ENCODE measurements at places on chromosomes 3 and 15.

- no peak for DNase-seq
These were observed 97.8 kb downstream of the AQP9 start for GRCh38 chr15:58235961-58236360.

- no peak for DNase-seq
These were observed 39.1 kb upstream of the DNAJC13 start for GRCh38 chr3:132378048-132378762.

DNA sequence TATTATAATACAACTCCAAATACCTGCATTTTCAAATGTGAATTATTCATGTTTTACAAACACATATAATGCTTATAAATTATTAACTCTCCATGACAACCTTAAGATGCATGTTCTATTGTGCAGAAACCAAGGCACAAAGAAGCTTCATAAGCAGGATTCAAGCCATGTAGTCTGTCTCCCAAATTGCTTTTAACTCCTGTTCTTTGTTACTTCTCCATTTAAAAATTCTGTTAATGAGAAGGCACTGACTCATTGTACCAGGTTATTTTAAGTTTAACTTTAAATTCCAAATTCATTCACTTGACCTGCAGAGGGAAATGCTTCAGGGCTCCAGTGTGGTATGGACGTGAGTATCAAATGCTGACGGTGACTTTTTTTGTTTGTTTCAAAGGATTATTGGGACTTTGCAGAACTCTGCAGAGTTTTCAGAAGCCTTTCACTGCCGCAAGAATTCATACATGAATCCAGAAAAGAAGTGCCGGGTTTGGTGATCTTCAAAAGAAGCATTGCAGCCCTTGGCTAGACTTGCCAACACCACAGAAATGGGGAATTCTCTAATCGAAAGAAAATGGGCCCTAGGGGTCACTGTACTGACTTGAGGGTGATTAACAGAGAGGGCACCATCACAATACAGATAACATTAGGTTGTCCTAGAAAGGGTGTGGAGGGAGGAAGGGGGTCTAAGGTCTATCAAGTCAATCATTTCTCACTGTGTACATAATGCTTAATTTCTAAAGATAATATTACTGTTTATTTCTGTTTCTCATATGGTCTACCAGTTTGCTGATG, 100.0 kb downstream of the MME start:
- no peak for DNase-seq

DNA sequence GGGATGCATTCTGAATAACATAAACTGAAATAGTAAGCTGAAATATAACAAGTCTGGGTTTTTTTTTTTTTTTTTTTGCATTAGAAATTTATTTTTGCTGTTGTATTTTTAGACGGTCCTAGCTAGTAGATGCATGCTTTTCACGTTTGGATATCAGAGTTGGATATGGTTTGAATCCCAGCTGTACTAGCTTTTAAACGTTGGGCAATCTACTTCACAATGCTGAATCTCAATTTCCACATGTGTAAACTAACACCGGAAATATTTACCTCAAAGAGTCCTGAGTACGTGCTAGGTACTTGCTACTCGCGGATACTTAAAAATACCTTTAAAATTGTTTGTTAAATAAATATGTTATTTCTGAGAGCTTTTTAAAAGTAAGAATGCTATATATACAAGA, 139.8 kb downstream of the BBX start:
- no peak for DNase-seq

DNA sequence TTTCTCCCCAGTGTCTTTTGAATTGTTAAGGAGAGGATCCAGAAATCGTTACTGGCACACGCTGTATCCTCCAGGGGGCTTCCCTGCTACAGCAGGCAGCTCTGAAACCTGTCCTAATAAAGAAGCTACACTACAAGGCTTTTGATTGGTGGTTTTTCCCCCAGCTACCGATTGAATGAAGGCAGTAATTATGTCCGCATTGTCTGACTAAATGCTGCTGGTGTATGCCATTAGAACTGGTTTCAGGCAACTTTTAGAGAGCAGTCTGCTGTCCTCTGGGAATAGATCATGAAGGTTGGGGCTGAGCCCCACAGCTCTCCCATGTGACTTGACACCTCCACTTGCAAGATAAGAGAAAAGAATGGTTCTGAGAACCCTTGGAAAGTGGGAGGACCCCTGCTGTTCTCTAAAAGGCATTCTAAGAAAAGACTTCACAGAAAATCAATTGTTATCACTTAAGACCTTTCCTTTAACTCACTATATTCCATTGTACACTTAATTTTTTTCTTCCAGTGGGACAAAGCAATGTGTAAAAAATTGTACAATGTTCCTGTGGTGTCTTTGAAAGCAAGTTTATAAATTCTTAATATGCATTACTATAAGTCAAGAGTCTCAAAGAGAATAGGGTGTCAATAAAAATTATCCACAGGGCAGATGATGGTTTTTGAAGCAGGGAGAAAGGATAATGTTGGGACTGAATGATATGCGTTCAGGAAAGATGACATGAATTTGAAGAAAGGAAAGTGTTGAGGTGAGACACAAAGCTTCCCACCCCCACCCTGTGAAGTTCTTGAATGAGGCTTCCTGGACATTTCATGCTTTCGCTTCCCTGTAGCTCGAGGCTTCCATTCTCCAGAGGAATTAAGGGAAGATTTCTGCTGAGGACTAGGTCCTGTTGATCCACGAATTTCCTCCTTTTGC, 53.0 kb upstream of the DAZL start:
- DNase-seq = no peak

GRCh38 chr3:30123224-30123623, 483.2 kb upstream of the TGFBR2 start:
- DNase-seq = no peak

DNA sequence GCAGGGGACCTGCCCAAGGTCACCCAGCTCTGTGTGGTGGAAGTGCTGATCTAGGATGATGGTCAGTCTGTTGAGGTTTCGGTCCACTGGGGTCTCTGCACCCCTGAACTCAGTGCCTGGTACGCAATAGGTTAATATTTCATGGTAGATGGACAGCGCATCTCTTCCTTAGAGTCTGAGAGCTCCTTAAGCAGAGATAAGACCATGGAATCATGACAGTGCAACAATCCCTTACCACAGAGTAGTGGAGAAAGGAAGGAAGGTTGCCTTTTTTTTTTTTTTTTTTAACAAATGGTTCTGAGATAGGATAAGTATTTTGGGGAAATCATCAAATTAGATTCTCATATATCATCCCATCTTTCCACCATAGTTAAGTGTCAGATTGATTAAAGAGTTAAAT, 79.8 kb upstream of the SLC6A1 start:
- DNase-seq = no peak

DNA sequence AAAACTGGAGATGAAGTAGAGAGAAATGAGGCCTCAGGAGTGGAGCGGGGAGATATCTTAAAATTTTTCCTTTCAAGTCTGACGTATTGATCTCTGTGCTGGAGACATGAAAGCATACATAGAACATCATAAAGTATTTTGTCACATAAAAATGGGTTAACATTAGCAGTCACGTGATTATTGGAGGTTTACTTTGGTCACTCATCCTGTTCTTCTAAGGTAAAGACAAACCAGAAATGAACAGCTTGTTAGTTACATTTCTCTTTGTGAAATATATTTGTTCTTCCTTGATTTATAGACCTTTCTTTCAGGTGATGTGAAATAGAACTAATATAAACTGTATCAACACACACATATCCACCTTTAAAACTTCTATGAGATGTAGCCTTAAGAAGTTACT, 324.1 kb downstream of the SQOR start:
- no peak for DNase-seq

DNA sequence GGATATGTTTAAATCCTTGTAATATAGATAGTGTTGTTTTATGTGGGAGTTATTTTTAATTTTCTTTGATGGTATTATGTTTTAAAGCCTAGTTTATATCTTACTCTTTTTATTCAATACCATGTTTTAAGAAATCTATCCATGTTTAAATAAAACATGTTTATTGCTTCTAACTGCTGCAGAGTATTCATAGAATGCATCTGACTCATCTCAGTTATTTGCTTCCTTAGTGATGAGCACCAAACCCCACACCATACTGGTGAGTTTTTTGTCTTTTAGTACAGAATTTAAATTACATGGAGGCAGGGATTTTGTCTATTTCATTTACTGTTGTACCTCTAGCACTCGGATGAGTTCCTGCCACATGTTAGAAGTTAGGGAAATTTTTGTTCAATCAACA, 209.2 kb downstream of the NSUN3 start:
- no peak for DNase-seq

- DNase-seq = no peak
These were observed 1.9 kb upstream of the RMDN3 start for GRCh38 chr15:40756938-40757337.

GRCh38 chr15:66429546-66429945, 42.8 kb downstream of the MAP2K1 start:
- DNase-seq = no peak

DNA sequence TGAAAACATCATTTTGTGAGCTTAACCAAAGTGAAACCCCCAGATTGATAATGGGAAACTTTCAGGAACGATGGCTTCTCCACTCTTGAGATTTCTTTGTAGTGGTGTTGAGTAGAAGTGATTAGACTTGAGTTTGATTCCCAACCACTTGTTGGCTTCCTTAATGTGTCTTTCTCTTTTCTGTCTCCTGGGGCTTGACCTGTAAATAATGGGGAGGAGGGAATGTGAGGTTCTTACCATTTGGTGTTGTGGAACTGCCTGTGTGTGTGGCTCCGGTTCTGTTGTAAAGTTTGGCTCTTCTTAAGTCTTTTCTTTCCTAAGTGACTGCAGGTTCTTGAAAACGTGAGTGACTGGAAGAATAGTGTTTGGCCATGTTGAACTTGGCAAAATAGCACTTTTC, 2.7 kb downstream of the CDV3 start:
- DNase-seq = no peak

DNA sequence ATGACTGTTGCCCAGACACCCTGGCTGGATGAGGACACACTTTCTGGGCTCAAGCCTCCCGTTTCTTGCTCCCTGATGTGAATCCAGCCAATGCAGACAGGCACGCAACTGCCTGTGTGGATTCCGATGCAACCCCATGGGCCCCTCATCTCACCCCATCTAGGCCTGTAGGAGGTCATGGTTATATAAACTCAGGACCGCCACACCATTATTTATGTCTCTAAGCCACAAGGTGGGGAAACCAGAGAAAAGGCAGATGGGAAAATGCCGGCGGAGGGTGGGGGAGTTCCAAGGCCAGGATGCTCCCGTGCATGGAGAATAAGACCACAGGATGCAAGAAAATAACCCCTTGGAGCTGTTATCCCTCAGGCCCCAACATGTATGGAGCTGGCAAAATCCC, 2.0 kb downstream of the MESP1 start:
- no peak for DNase-seq

- DNase-seq = no peak
These were observed 231.1 kb upstream of the COL8A1 start for GRCh38 chr3:99407257-99407656.

GRCh38 chr3:71987828-71988227, 202.9 kb upstream of the PROK2 start:
- no peak for DNase-seq

DNA sequence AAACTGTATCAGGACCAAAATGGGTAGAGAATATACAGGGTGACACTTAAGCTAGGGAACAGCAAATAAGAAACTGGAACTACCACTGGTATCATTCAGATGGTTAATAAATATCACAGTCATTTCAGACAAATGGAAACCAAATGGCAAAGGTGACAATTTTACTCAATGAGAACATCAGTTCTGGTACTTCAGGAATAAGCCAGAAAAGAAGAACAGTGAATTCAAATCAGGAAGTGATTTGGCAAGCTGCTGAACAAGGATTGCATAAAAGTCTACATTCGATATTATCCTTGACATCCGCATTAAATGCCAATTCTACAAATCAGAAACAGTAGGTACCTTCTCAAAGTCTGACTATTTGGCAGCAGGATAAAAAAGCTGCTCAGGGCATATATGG, 23.5 kb upstream of the STIMATE start:
- DNase-seq = no peak

DNA sequence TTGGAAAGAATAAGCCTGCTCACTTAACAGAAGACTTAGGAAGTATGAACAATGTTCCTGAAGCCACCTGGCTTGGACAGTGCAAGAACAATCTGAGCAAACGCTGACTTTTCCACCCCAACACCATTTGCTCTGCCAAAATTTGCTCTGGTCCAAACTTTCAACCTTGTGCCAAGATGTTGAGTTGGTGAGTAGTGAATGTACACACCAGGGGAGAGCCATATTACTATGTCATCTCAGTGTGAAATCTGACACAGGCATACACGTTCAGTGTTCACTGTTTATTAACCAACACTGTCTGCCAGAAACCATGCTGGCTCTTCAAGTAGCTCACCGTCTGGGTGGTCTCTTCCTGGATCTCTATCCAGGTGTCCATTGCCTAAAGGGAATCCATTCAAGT, 152.9 kb upstream of the LPP start:
- no peak for DNase-seq

- DNase-seq = no peak
These were observed 101.7 kb upstream of the COL8A1 start for GRCh38 chr3:99536555-99537314.

DNA sequence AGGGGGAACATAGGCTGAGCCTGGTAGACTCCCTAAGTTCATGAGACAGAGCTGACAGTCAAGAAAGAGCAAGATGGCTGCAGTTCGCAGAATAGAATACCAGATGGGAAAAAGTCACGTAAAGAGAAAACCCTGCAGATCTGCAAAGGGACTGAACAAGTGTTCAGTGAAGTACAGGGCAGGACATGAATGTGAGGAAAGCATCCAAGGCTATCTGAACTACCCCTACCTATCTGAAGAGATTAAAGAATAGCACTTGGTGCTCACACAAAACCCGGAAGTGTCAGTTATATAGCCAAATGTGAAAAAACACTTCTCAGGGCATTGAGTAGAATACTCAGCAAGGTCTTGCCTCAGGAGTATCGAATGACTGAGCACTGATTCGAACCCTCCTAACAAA, 44.0 kb downstream of the GOLGB1 start:
- no peak for DNase-seq

- DNase-seq = no peak
These were observed 40.1 kb downstream of the FAN1 start for GRCh38 chr15:30943654-30944335.

- no peak for DNase-seq
These were observed 36.1 kb upstream of the CRTC3 start for GRCh38 chr15:90493647-90494046.

- no peak for DNase-seq
These were observed 64.5 kb downstream of the THBS1 start for GRCh38 chr15:39645138-39645975.

GRCh38 chr3:196287090-196287439, 461 bp downstream of the PCYT1A start:
- DNase-seq = no peak

DNA sequence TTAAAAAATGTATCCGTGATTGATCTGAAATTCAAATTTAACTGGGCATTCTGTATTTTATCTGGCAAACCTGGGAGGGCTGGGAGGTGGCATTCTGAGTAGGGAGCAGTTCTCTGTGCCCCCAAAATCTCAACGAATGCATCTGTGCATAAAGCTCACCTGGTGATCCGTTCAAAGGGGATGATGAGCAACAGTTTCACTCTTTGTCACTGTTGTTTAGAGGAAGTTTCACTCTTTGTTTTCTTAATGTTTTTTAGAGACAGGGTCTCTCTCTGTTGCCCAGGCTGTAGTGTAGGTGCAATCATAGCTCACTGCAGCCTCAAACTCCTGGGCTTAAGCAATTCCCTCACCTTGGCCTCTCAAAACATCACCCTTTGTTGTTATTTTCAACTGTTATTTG, 186.7 kb downstream of the SSR3 start:
- DNase-seq = no peak

- no peak for DNase-seq
These were observed 34.2 kb upstream of the PRR23E start for GRCh38 chr3:127158614-127159229.

- DNase-seq = no peak
These were observed 67.6 kb downstream of the NOX5 start for GRCh38 chr15:69082021-69082502.

GRCh38 chr15:93451822-93452221, 362.8 kb upstream of the RGMA start:
- DNase-seq = no peak

All from stimulated activated CD8-positive, alpha-beta memory T cell treated with anti-CD3 and anti-CD28 coated beads, Interleukin-12 subunit alpha, Interleukin-12 subunit beta, amount 100 ng/mL, for 4 hours (primary cell).